CD4-positive, alpha-beta T cell (primary cell): ENCODE measurements at places on chromosomes 5 and 9.
A peak's percentile ranks its signal among the peaks of the same experiment; 100 is the strongest.

GRCh38 chr5:133460172-133460758 is 152.1 kb downstream of the FSTL4 start:
- no peak for DNase-seq

DNA sequence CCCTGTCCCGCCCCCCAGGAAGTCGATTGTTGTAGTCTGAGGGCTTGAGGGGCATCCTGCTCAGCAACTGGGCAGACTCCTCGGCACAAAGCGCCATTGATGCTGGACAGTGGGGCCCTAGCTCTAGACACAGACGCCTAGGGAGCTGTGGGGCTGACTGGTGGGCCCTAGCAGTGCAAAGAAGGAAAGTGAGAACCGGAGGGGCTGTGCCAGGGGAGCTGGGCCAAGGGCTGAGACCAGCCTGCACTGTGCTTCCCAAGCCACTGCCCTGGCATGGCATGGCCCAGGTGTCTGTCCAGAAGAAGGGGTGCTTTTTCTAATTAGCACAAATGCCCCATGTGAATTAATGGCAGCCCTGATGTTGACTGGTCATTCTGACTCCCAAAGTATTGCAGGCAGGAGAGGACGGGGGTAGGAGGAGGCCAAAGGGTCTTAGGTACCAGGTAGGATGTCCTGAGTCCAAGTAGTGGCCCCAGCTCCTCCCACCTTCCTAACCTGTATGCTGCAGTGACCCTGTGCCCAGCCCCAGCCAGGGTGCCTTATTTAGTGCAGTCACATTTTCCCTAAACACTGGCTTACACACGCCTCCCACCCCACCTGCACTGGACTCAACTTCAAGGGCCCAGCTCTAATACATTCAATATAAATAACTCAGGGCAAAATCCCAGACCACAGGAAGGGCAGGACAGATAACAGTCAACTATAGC is 15.9 kb downstream of the TCF7 start:
- no peak for DNase-seq

DNA sequence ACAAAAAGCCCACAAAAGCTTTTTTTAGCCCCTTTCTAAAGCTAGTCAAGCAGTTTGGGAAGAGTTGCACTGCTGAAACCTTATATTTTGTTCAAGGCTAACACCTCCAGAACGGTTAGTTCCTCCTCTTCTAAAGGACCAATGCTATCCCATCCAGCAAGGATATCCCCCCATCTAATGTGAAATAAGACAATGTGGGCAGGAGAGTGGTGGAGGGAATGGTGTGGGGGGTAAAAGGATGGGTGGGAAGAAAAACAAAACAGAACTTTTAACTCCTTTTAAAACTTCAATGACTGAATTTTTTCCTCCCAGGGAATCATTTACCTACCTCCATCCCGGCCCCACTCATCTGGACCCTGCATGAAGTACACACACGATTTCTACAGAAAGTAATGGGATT is 21.2 kb downstream of the PTCH1 start:
- DNase-seq = no peak

DNA sequence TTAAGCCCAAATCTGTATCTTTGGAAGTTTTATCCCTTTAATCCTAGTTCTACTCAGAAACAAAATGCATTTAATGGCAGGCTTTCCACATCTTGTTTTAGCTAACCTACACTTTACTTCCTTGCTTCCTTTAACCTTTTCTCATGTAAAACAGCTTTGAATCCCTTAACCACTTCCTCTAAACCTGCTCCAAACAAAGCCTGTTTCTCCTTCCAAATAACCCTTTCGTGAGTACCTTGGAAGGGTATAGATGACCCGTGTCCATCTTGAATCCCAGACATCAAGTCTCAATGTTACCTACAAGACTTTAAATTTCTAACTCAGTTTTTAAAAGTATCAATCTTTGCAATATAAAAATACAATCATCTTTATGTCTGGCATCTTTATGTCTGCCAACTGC is 78.4 kb downstream of the DROSHA start:
- DNase-seq = no peak

- DNase-seq = no peak
These were observed 127.8 kb upstream of the RAPGEF1 start for GRCh38 chr9:131867611-131868192.

DNA sequence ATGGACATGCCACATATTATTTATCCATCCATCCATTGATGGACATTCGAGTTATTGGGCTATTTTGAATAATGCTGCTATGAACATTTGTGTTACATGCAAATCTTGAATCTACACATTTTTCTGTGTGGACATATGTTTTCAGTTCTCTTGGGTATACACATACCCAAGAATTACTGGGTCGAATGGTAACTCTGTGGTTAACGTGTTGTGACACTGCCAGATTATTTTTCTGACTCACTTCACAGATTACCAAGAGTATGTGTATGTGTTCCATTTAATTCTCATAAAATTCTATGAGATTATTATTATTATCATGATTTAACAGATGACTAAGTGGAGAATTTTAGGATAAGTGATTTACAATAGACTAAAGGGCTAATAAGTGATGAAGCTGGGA is 26.7 kb downstream of the CYFIP2 start:
- DNase-seq = no peak

- DNase-seq = no peak
These were observed 317.6 kb downstream of the ARRDC3 start for GRCh38 chr5:91065496-91065895.

- DNase-seq = no peak
These were observed 80.5 kb upstream of the LMX1B start for GRCh38 chr9:126532951-126533925.

DNA sequence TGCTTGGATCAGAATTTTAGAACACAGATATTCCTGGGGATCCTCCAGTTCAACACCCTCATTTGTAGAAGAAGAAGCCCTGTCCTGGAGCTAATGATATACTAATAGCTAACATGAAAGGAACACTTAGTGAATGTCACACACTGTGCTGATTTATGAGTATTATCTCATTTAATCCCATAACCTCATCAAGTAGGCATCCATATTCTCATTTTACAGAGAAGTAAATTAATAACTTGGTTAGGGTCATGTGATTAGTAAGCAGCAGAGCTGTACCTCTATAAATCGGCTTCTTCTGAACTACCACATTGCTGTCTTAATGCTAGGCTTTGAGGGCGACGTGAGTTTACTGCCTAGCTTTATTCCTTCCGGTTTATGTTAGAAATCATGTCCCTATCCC is 6.0 kb downstream of the TTC23L start:
- no peak for DNase-seq

- no peak for DNase-seq
These were observed 100.3 kb downstream of the ATG10 start for GRCh38 chr5:82072138-82072537.

- DNase-seq = no peak
These were observed 107.1 kb downstream of the OXCT1 start for GRCh38 chr5:41763081-41763480.

DNA sequence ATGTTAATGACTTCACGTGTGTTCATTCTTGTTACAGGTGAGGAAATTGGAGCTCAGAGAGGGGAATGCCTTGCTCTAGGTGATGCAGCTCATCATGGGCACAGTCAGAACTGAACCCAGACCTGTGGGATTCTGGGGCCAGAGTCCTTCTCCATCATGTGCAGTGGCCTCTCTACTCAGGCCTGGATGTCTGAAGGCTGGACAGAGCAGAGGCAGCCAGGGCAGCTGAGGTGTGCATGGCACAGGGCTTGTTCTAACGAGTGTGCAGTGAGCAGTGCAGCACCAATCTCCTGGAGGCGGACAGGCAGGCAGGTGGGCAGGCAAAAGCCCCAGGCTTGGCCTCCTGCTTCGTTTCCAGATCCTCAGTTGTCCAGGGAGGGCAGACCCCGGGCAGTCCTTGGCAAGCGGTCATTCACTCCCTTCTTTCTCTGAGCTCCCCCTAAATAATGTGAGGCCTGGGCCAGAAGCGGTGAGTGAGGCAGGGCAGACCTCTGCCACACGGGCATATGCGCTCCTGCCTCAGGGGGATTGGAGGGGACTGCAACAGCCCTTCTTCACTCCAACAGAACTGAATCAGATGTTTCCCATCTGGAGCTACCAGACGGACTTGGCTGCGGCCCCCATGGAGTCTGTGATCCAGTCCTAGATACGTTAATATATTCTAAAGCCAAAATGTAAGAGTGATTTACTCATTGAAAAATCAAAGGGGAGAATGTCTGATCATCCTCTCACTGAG is 68.7 kb upstream of the FSTL4 start:
- no peak for DNase-seq

- no peak for DNase-seq
These were observed 35.3 kb upstream of the IQGAP2 start for GRCh38 chr5:76367623-76368371.

DNA sequence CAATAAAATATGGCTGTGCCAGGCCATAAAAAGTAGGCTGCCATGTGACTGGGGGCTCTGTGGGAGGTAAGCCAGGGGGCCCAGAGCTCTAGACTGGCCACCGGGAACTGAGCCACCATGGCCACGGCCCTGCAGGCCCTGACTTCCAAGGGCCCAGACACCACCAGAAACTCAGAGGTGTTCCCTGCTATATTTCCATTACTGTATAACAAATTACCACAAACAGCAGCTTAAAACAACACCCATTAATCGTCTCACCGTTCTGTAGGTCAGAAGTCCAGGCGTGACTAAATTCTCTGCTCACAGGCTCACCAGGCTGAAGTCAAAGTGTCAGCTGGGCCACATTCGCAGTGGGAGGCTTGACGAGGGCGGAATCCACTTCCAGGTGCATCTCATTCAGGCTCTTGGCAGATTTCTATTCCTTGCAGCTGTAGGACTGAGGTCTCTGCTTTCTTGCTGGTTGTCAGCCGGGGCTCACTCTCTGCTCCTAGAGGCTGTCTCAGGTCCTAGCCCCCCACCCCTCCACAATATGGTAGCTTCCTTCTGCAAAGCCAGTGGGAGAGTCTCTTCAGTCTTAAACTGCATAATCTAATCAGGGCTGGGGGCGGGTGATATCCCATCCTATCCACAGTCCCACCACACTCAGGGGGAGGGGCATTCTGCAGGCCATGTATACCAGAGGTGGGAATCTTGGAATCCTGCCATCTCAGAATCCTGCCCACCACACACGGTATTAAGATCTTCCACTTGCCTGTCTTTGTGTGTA is 125.4 kb downstream of the C5orf15 start:
- no peak for DNase-seq

- DNase-seq = no peak
These were observed 373.4 kb upstream of the IRX4 start for GRCh38 chr5:2255915-2256690.

- no peak for DNase-seq
These were observed 24.1 kb upstream of the OTP start for GRCh38 chr5:77662635-77663034.

GRCh38 chr5:54721116-54721515 is 203.6 kb downstream of the SNX18 start:
- DNase-seq = no peak

DNA sequence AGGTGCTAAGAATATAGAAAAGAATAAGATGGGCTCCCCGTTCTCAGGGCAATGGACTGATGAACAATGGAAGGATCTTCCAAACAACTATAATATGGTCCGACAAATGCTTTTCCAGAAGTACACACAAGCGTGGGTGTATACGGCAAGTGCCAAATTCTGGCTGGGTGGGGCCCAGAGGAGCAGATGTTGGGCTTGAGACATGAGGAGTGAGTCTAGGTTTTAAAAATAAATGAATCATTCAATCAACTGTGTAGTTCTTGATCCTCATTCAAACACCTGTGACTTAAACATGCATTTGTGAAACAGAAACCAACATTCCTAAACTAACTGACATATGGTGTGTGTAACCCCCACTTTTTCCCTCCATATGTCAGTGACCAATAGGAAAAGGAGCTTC is 47.9 kb downstream of the MFAP3 start:
- DNase-seq = no peak

- DNase-seq = no peak
These were observed 206.2 kb downstream of the CEMIP2 start for GRCh38 chr9:71562140-71562539.

GRCh38 chr9:101516655-101517054 is 17.0 kb upstream of the RNF20 start:
- DNase-seq = no peak

GRCh38 chr9:99140685-99141314 is 35.9 kb downstream of the TGFBR1 start:
- peak; percentile 80 for DNase-seq

GRCh38 chr5:947626-948471 is 55.2 kb downstream of the TRIP13 start:
- no peak for DNase-seq

DNA sequence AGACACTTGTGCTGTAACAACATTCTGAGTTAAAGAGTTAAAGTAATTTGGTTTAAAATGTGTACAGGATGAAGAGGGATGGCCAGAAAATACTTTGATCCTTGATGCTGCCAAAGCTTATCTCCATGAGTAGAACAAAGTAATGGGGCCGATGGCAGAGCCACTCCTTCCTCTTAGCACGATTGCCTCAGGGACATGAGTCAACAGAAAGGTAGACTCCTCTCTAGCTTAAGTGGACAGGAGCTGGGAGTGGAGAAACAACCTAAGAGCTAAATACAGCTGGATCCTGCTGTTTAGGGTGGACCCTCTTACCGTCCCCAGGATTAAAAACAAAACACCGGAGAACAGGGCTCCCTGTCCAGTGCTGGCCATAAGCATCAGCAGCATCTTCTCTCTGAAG is 267.3 kb downstream of the IRX1 start:
- DNase-seq = no peak

GRCh38 chr9:93693129-93693528 is 116.7 kb downstream of the PHF2 start:
- DNase-seq = no peak

DNA sequence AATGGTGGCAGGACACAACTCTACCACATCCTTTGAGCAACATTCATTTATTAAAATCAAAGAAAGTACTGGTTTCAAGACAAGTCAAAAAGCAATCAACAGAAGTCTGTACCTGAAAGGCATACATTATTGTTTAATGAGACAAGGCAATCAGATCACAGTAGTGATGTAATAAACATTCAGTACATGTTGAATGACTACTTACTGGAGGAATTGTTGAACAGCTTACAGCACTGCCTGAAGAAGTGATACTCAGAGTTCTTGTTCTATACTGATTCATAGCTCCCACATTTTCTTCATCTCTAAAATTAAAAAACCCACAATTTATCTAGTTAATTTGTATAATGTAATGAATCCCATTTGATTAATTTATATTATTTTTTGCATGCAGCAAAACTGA is 18.2 kb downstream of the RIOK2 start:
- DNase-seq = no peak

- no peak for DNase-seq
These were observed 146.8 kb downstream of the PRKACG start for GRCh38 chr9:68867066-68867465.

DNA sequence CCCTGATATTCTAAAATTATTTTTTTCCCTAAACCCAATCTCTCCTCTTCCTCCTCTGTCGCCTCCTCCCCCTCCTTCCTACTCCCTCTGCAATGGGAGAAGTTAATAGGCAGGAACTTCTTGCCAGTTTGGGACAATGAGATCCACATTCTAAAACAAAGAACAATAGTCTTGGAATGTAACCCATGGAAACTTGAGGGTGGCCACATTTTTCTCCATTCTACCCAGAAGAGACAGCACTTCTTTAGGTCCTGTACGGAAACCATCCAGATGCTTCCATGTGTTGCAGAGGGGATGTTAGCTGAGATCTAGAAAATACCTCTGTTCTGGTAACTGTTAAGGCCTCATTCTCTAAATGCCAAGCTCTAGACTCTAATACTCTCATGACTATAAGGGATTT is 10.0 kb downstream of the SPARC start:
- DNase-seq = no peak

GRCh38 chr9:137987244-137988030 is 109.9 kb downstream of the CACNA1B start:
- DNase-seq = no peak
